Left ventricle myocardium inferior (tissue), 1 donor: ENCODE measurements at places on chromosomes 16 and 17.

GRCh38 chr17:4064366-4064765 lies 78.5 kb downstream of the ZZEF1 start:
- H3K27ac ChIP-seq = peak overlapping the region; percentile 29
- H3K36me3 ChIP-seq = peaks cover 98% of the 10 kb centered on the region
- DNase-seq = peak; percentile 63

- H3K4me1 ChIP-seq = peaks cover 28% of the 10 kb centered on the region
- peak; percentile 43 for DNase-seq
- peaks cover 36% of the 10 kb centered on the region for H3K27me3 ChIP-seq
- peaks cover 6% of the 10 kb centered on the region for H3K36me3 ChIP-seq
- H3K27ac ChIP-seq = peak within 1 kb of the TSS; percentile 88
Measured at GRCh38 chr17:75720656-75721462, at the start of gene ITGB4. TSS of gene ITGB4 (plus strand) at chr17:75721459. CDS start at chr17:75724704, 3,245 bp downstream.

GRCh38 chr16:14502932-14503741 lies 126.9 kb downstream of the PARN start:
- H3K27me3 ChIP-seq = no peaks in the 10 kb centered on the region
- DNase-seq = no peak
- H3K4me1 ChIP-seq = peaks cover 55% of the 10 kb centered on the region

GRCh38 chr16:8832717-8833105 lies 35.1 kb downstream of the PMM2 start:
- DNase-seq = no peak
- no peaks in the 10 kb centered on the region for H3K27me3 ChIP-seq
- no peak overlapping the region for H3K4me3 ChIP-seq

- DNase-seq = no peak
- H3K27me3 ChIP-seq = no peaks in the 10 kb centered on the region
- no peaks in the 10 kb centered on the region for H3K36me3 ChIP-seq
Measured at GRCh38 chr16:20401475-20402016, 3.0 kb downstream of the PDILT start.

- H3K4me3 ChIP-seq = no peak overlapping the region
- no peak for DNase-seq
- no peaks in the 10 kb centered on the region for H3K36me3 ChIP-seq
- no peaks in the 10 kb centered on the region for H3K27me3 ChIP-seq
- H3K4me1 ChIP-seq = peaks cover 43% of the 10 kb centered on the region
- H3K27ac ChIP-seq = no peak overlapping the region
Measured at GRCh38 chr17:9363440-9364350, 211.9 kb downstream of the STX8 start.

DNA sequence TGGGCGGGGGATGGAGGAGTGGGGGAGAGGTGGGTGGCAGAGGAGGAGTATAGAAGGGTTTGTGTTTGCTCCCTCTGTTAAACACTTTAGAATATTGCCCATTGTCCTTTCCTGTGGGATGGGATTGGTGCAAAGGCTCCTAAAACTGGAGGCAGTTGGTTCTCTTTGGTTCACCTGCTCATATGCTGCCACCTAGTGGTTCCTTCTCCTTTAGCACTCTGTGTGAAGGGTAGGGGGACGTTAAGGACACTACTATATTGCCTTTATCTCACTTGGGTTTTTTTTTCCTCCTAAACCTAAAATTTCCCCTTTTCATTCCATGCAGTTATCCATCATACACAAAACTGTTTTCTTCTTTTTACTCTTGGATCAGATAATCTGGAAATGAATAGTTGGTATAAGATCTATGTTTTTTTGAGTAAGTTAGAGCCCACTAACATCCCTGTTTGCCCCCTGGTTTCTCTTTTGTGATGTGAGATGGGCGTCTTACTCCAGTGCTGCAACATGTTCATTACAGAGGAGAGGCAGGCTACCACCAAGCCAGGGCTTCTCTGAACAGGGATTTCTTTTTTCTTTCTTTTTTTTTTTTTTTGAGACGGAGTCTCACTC lies 23.8 kb downstream of the SNX11 start:
- DNase-seq = no peak
- H3K36me3 ChIP-seq = no peaks in the 10 kb centered on the region
- H3K4me3 ChIP-seq = no peak overlapping the region
- no peaks in the 10 kb centered on the region for H3K4me1 ChIP-seq
- peaks cover 21% of the 10 kb centered on the region for H3K27me3 ChIP-seq

GRCh38 chr16:47150067-47150466 lies 6.3 kb upstream of the NETO2 start:
- H3K27me3 ChIP-seq = no peaks in the 10 kb centered on the region
- H3K4me1 ChIP-seq = no peaks in the 10 kb centered on the region
- H3K36me3 ChIP-seq = peaks cover 23% of the 10 kb centered on the region
- no peak overlapping the region for H3K27ac ChIP-seq

DNA sequence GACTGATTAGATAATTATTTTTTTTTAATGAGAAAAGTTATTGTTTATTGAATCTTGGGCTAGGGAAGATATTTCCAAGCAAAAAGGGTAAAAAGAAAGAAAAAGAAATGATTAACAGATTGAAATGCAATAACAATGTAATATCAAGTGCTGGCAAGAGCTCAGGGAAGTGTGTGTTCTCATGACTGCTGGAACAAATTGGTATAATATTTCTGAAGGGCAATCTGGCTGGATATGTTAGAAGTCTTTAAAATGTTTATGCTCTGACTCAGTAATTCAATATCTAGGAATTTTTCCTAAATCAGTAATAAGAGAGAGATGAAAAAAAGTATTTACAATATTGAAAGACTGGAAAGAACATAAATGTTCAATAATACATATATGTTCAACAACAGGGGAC lies 7.6 kb upstream of the ZNF624 start:
- no peaks in the 10 kb centered on the region for H3K4me1 ChIP-seq
- H3K27ac ChIP-seq = no peak overlapping the region
- peaks cover 38% of the 10 kb centered on the region for H3K27me3 ChIP-seq
- no peaks in the 10 kb centered on the region for H3K36me3 ChIP-seq

DNA sequence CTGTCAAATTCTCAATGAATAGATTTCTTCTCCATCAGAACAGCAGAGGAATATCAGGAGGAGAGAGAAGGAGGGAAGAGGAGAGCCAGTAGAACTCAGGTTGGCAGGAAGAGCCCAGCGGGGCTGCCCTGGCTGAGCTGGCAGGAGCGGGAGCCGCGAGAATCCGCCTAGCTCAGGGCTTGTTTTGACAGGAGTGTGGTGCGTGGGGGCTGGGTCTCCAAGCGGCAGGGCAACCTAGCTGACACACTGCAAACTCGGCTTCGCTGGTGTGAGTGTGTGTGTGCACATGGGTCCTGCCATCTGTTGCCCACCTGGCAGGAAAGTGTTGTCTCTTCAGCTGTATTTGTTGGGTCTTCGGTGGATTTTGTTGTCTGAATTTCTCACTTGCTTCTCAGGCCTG lies 27.9 kb upstream of the BCAR1 start:
- no peaks in the 10 kb centered on the region for H3K4me1 ChIP-seq
- no peak overlapping the region for H3K4me3 ChIP-seq
- no peak overlapping the region for H3K27ac ChIP-seq
- no peaks in the 10 kb centered on the region for H3K27me3 ChIP-seq

- H3K27ac ChIP-seq = no peak overlapping the region
- no peak for DNase-seq
- H3K27me3 ChIP-seq = no peaks in the 10 kb centered on the region
Measured at GRCh38 chr16:57513371-57514102, 22.8 kb downstream of the CCDC102A start.

DNA sequence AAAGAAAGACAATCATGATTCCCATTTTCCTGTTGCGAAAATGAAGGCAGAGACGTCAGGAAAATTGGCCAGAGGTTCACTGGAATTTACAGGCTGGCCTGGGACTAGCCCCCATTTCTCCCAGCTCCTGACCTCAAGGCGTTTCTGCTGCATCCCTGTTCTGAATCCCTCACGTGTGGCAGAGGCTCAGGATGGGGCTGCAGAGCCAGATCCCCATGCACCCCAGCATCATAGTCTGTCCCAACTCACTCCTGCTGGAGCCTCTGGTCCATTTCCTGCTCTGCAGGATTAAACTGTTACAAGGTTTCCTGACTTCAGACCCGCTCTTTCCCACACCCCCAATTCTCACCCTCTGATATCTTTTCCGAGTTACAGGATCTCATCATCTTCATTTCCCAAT lies 2.9 kb downstream of the GPRC5B start:
- DNase-seq = no peak
- no peaks in the 10 kb centered on the region for H3K27me3 ChIP-seq

DNA sequence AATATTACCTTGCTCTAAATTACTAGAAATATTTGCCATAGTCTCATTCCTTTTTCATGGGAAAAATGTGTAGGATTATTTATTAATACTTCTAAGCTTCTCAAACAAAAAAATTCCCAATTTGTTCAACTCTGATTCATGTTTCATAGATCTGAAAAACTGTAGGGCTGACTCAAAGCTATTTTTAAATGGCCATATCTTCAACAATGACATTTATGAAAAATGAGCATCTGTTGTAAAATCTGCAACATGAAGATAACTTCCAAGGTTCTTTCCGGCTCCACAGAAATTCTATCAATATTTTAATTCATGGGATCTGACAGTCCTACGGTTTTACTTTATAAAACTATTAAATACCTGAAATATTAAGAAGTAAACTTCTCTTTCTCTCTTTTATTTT lies 192.7 kb upstream of the KCNJ16 start:
- H3K4me1 ChIP-seq = no peaks in the 10 kb centered on the region
- no peaks in the 10 kb centered on the region for H3K27me3 ChIP-seq
- H3K4me3 ChIP-seq = no peak overlapping the region

DNA sequence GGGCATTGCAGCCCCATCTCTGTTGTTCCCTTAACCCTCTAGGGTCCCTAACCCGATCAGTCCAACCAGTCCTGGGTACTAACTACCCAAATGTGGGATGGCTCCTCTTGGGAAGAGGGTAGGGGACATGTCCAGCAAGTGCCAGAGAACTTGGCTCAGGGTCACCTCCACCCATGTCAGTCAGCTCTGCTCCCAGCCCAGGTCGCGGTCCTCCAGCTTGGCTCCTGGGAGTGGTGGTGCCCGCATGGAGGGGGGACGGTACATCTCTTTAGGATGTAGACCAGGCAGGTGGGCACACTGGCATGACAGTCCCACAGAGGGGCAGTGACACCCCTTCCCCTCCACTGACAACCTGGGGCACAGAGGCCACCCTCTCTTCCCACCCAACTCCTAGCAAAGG lies 6.0 kb downstream of the TMUB2 start:
- H3K27ac ChIP-seq = no peak overlapping the region
- H3K27me3 ChIP-seq = no peaks in the 10 kb centered on the region
- H3K4me1 ChIP-seq = peaks cover 19% of the 10 kb centered on the region
- H3K36me3 ChIP-seq = peaks cover 80% of the 10 kb centered on the region

DNA sequence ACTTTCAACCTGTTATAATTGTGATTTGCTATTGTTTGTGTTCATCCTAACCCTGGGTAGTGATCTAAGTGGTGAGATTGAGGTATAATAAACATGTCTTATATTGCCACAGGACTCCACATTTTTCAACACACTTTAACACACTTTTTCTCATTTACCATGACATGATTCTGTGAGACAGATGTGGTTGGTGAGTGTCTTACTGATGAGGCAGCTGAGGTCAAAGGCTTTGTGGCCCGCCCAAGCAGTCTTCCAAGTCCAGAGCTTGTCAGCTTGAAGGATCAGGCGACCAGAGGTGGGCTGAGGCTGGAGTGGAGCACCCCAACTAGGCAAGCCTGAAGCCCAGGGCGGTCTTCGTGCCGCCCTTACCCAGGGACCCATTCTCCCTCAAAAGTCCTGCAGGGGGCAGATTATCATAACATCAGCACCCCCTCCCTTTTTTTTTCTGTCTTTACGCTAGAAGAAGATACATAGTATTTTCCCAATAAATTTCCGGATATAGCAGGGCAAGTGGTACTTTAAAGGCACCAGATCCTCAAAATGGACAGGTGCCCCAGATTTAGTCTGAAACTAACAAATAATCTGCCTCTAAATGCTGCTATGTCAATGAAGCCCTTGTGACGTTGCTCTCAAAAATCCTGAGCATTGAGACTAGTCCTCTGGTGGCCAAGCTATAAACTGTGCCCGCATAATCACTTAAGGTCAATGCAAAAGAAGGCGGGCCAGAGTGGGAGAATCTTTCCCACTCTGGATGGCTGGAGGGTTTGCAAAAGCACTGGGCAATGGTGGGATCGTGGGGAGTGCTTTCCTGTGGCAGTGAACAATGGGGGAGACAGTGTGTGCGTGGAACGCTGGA lies 21.1 kb downstream of the KCTD19 start:
- no peak for DNase-seq
- no peaks in the 10 kb centered on the region for H3K27me3 ChIP-seq

DNA sequence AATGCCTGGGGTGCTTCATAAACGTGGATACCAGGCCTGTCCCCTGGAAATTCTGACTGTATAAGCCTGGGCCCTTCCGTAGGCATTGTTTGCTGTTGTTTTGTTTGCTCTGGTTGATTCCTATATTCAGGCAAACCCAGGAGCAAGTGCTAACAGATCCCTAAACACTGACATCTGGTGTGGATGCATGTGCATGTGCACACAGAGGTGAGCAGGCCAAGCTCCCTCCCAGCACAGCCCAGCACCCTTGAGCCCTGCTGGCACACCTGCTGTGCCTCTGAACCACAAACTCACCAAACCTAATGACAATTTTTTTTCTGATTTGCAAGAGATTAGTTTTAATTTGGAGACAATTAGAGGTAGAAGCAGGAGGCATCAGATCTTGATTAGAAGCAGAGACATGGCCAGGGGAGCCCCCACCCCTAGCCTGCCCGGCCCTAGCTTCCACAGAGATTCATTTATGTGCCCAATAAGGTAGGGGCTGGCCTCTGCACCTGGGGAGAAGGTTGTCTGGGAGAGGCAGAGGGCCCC lies 40.4 kb downstream of the TMEM132E start:
- no peak for DNase-seq
- no peaks in the 10 kb centered on the region for H3K36me3 ChIP-seq
- H3K27ac ChIP-seq = no peak overlapping the region
- no peak overlapping the region for H3K4me3 ChIP-seq
- H3K27me3 ChIP-seq = peaks cover 98% of the 10 kb centered on the region
- no peaks in the 10 kb centered on the region for H3K4me1 ChIP-seq

DNA sequence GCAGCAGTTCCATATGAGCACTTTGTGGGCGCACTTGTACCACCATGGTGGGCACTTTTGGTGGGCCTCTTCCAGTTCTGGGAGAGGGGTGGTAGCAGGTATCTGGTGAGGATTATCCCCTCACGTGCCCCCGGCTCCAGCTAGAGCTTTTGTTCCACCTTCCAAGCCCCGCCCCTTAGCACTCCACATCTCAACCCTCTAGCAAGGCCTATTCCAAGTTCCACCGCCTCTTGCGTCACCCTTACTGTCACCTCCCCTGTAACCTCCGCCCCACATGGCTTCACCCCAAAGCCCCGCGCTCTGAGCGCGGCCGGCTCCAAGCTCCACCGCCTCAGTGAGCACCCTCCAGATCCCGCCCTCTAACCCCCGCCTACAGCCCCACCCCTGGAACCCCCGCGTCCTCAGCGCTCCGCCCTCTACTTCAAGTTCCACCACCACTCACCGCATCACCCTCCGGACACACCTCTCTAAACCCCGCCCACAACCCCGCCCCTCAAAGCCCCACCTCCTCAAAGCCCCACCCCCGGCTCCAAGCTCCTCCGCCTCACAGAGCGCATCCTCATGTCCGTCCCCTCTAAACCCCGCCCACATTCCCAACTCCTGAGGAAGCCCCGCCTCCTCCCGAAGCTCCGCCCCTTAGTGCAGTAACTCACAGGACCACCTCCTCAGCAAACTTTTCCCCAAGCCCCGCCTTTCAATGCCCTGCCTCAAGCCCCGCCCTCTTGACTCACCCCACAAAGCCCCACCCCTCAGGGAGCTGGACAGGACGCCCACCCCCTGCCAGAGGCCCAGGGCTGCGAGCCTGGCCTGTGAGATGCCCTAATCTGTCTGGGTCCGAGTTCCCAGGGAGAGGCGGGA lies 11.1 kb downstream of the SCN4A start:
- H3K36me3 ChIP-seq = no peaks in the 10 kb centered on the region
- H3K4me3 ChIP-seq = peak overlapping the region; percentile 49
- DNase-seq = peak; percentile 56
- no peaks in the 10 kb centered on the region for H3K27me3 ChIP-seq
- H3K4me1 ChIP-seq = peaks cover 51% of the 10 kb centered on the region
